ENCODE measurements at places on chromosomes 4 and X.
A peak's percentile ranks its signal among the peaks of the same experiment; 100 is the strongest.

GRCh38 chr4:166143227-166143626, 270.2 kb downstream of the TLL1 start:
- DNase-seq, result no peak

GRCh38 chr4:78689700-78690323, 86.3 kb upstream of the BMP2K start:
- DNase-seq, result no peak

GRCh38 chr4:1748465-1748995, 27.2 kb downstream of the TACC3 start:
- peak; percentile 93 for DNase-seq

DNA sequence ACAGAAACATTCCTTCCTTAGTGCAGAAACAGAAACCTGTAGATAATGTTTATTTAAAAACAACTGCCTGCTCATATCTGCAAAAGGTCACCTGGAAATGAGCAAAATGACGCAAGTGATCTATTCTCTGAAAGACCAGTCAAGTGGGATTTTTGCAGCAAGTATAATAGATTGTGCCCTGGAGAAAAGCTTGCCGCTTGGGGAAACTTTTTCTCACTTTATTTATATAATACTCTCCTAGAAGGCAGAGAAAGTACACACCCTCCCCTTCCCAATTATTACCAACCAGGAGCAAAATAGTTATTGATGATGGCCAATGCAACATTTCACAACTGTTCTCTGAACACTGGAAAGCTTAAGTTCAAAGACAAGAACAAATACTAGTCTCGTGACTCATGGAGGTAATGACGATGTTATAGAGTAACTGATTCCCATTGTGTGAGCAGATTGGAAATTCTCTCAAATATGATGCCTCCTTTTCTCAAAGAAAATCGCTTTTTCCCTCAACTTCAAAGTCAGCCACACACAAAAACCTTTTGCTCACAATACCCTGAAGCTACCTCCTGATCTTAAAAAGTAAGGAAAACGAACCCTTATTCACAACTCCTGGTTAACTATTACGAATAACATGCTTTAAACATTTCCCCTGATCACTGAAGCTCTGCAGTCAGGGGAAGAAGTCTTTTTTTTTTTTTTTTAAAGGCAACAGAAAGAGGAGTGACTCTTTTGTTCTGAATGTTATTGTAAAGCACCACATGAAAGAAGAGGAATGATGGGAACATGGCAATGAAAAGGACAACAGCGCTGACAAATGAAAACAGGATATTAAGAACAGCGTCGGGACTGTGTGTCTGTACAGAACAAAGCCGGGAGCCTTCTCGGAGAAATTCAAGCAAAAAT, 41.0 kb downstream of the MID1 start:
- no peak for DNase-seq

- no peak for DNase-seq
Observed at GRCh38 chr4:74339501-74339900, 25.4 kb upstream of the EREG start.

DNA sequence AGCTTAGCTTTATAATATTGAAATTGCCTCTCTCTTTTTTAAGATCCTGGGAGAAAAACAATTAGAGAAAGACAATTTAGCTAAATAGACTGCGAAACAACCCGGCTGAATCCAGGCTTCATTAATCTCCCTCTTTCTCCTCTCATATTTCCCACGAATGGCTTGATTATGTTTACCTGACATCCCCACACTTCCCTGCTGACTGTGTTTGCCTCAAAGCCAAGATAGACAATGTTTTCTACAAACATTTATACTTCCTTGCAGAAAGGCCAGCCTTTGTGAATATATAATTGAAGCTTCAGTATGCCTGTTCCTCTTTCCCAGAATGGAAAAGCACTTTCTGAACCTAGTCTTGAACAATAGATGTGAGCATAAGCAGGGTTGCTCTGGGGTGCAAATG, 566.8 kb downstream of the PDHA2 start:
- DNase-seq, result no peak

- no peak for DNase-seq
Observed at GRCh38 chr4:6120361-6120760, 80.0 kb downstream of the JAKMIP1 start.

- DNase-seq, result no peak
Observed at GRCh38 chr4:135371137-135371536, 1169.5 kb upstream of the PABPC4L start.

- no peak for DNase-seq
Observed at GRCh38 chr4:128416921-128417320, 129.3 kb upstream of the PGRMC2 start.

DNA sequence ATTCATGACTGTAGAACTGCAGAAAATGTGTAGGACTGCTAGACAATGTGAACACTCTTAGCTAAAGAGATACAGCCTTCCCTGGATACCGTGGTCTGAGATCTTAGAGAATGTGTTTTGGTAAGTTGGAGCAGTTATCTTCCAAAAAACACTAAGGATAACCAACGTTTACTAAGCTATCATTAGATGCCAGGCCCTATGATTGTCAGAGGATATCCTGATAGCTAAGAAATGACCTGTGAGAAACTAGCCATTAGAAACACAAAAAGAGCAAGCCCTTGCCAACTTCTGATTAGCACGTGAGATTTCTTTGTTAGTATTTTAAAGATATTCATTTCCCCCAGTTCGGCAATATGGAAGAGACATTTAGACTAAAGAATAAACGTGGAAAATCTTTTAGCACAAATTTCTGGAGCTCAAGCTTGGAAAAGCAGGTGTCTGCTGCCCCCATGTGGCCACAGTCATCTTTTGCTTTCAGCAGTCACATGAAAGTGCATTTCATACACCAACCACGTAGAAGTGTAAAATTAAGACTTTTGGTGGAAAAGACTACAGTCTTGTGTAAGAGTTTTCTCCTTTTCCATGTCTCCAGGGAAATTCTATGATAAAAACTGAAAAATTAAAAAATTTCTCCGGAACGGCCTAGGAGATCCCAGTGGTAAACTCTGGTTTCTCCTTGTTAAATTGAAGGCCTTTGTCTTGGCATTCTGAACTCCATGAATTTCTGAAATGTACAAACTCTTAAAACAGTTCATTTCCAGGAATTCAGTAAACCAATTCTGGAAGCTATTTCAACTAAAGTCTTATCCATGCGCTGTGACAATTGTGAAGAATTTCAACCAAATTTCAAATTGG, 136.4 kb downstream of the ZNF674 start:
- DNase-seq, result peak; percentile 49

- no peak for DNase-seq
Observed at GRCh38 chr4:101066626-101067170, 280.6 kb downstream of the PPP3CA start.

GRCh38 chr4:5101571-5101970, 50.3 kb downstream of the STK32B start:
- DNase-seq, result no peak

- DNase-seq, result no peak
Observed at GRCh38 chr4:15902746-15903145, 35.8 kb downstream of the FGFBP1 start.

DNA sequence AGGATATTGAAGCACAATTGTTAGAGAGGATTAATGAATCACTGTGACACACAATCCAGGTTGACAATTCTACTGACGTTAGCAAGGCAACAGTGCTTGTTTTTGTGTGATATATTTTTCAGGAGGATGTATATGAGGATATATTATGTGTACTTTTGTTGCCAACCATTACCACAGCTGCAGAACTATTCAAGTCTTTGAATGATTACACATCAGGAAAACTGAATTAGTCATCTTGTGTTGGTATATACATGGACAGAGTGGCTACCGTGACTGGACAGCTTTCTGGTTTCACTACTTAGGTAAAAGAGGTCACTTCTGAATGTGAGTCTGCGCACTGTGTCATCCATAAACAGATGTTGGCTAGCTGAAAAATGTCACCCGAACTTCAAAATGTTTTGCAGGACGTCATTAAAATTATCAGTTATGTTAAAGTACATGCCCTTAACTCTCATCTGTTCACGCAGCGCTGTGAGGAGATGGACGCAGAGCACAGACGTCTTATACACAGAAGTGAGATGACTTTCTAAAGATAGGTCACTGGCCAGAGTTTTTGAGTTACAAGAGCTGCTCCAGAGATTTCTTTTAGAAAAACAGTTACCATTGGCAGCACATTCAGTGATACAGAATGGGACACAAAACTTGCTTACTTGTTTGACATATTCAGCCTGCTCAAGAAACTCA, 69.0 kb downstream of the MRPL1 start:
- DNase-seq, result no peak

DNA sequence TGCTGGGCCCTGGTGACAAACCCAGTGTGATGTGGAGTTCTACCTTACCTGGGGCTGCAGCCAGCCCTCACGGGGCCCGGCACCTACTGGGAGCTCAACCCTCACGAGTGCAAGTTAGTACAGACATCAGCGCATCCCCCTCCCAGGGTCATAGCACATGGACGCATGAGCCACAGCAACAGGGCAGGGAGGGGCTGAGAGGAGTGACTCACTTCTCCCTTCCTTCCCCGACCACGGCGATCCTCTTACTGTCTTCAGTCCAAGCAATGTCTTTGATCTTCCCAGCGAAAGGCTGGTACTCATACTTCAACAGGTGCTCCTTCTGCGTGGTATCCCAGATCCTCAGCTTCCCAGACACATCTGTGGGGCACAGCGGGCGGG, 17.8 kb downstream of the WDR1 start:
- DNase-seq, result no peak

GRCh38 chr4:7841071-7841470, 98.6 kb downstream of the AFAP1 start:
- DNase-seq, result no peak

DNA sequence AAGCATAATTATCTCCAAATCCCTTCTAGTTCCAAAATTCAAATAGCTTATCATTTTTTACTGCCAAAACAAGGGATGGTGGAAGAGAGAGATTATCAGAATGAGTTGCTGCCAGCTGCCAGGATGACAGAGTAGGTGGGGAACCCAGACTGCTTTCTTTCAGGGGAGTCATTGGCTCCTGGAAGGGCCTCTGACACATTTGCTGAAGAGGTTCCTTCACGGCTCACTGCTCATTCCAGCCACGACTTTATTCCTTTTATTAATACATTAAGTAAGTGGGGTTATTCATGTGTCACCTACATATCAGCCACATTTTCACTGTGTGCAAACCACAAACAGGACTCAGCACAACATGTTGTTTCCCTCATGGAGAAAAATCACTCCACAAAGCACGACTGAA, 12.7 kb upstream of the SMIM43 start:
- DNase-seq, result no peak

GRCh38 chr4:166594326-166594946, 639.9 kb downstream of the SPOCK3 start:
- peak; percentile 6 for DNase-seq

DNA sequence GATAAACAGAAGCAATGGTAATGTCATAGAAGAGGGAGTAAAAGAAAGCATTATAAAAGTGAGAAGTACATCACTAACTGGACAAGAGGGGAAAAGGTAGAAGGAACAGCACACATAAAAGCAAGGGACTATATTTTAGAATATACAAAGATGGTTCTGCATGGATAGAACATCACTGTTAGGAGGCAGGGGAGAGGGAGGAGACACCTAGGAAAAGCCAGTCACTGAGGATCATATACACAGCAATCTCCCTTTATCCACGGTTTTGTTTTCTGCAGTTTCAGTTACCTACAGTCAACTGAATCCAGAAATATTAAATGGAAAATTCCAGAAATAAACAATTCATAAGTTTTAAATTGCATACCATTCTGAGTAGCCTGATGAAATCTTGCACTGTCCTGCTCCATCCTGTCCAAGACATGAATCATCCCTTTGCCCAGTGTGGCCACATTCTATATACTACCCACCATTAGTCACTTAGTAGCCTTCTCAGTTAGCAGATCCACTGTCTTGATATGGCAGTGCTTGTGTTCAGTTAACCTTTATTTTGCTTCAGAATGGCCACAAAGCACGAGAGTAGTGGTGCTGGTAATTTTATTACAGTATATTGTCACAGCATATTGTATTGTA, 74.2 kb downstream of the PPA2 start:
- DNase-seq, result no peak

- DNase-seq, result no peak
Observed at GRCh38 chr4:141240259-141240658, 19.6 kb downstream of the ZNF330 start.

All from GM10248 (cell line).